ENCODE measurements at places on chromosomes 12 and 14.
A peak's percentile ranks its signal among the peaks of the same experiment; 100 is the strongest.

- DNase-seq, result peak; percentile 55
Measured at GRCh38 chr12:3727877-3728632, 24.9 kb downstream of the CRACR2A start.

GRCh38 chr14:42214981-42215491 is 608.4 kb downstream of the LRFN5 start:
- no peak for DNase-seq

- DNase-seq, result no peak
Measured at GRCh38 chr12:91133871-91134270, 22.6 kb upstream of the LUM start.

DNA sequence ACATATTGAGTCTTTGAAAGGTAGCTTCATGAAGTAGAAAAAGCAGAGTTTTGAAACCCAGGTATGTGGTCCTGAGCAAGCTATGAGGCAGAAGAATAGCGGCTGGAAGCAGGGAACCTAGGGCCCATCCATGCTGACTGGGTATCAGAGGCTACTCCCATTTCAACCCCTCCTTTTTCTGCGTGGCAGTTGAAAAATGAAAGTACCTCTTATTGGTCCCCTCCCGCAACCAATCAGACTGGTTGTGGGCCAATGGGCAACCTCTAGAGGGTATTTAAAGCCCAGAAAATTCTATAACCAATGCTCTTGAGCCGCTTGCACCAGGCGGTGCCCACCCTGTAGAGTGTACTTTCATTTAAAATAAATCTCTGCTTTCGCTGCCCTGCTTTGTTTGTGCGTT is 1.6 kb upstream of the SNRPF start:
- no peak for DNase-seq

- no peak for DNase-seq
Measured at GRCh38 chr12:130266751-130267150, 70.9 kb upstream of the PIWIL1 start.

- no peak for DNase-seq
Measured at GRCh38 chr12:23640754-23641153, 308.7 kb downstream of the SOX5 start.

- DNase-seq, result no peak
Measured at GRCh38 chr12:131922772-131923171, 6.3 kb upstream of the PUS1 start.

GRCh38 chr12:74317078-74317601 is 220.5 kb upstream of the ATXN7L3B start:
- no peak for DNase-seq

- DNase-seq, result no peak
Measured at GRCh38 chr14:52829527-52830185, 38.2 kb upstream of the GNPNAT1 start.

GRCh38 chr12:119113496-119113986 is 65.2 kb upstream of the HSPB8 start:
- no peak for DNase-seq

DNA sequence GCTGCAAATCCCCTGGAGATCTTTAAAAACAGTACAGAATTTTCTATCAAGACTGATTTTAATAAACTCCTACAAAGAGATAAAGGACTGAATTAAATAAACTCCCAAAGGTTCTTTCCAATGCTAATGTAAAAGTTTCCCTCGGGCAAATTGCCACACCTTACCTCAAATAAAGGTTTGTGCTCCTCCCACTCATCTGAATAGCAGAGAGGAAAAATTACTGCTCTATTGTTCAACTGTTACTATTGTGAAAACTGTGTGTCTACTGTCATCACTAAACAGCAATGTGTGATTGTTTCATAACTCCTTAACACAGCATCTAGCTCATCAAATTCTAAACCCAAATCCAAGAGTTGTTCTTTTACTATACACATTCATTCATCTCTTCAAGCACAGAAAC is 3.2 kb downstream of the SPTLC2 start:
- DNase-seq, result no peak

- DNase-seq, result no peak
Measured at GRCh38 chr12:1013618-1014489, 22.8 kb downstream of the ERC1 start.

GRCh38 chr12:106282457-106283097 is 20.0 kb upstream of the TCP11L2 start:
- peak; percentile 17 for DNase-seq

DNA sequence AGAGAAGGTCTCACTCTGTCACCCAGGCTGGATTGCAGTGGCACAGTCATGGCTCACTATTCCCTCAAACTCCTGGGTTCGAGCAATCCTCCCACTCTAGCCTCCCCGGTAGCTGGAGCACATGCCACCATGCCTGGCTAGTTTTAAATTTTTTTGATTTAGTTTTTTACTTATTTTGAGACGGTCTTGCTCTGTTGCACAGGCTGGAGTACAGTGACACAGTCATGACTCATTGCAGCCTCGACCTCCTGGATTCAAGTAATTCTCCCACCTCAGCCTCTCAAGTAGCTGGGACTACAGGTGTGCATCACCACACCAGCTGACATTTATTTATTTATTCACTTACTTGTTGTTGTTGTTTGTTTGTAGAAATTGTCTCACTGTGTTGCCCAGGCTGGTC is 22.2 kb upstream of the DIP2B start:
- DNase-seq, result no peak

DNA sequence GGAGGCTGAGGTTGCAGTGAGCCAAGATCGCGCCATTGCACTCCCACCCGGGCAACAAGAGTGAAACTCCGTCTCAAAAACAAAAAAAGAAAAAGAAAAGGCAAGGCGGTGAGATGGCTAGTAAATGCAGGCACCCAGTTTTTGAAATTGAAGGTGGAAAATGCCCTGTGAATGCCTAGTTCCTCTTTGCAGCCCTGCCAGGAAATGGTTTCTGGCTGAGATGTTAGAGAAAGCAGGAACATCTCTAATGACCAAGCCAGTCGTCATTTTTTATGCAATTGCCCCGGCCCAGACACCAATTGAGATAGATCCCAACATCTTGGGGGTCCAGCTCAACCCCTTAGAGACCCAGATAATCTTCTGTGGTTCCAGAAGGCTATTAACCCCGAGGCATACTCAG is 17.0 kb downstream of the SLC8A3 start:
- no peak for DNase-seq

GRCh38 chr12:98405805-98406366 is 109.5 kb upstream of the TMPO start:
- DNase-seq, result no peak

GRCh38 chr12:6201213-6201608 is 1.0 kb downstream of the CD9 start:
- DNase-seq, result no peak

DNA sequence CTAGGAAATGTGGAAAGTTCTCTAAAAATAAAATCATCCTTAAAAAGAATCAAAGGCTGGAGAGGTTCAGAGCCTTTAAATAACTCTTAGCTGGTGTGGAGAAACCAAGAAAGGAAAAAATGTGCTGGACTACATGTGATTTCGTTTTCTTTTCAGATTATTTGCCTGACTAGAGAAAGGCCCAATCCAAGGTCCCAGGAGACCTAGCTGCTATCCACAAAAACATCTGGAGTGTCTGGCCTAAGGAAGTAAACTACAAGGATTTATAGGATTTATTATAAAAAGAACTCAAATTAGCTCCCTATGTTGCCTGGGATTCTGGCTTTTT is 774 bp upstream of the TMEM30B start:
- DNase-seq, result no peak

GRCh38 chr12:117067016-117067415 is 32.2 kb downstream of the TESC start:
- DNase-seq, result no peak

GRCh38 chr12:125406131-125406530 is 340.9 kb downstream of the AACS start:
- no peak for DNase-seq

DNA sequence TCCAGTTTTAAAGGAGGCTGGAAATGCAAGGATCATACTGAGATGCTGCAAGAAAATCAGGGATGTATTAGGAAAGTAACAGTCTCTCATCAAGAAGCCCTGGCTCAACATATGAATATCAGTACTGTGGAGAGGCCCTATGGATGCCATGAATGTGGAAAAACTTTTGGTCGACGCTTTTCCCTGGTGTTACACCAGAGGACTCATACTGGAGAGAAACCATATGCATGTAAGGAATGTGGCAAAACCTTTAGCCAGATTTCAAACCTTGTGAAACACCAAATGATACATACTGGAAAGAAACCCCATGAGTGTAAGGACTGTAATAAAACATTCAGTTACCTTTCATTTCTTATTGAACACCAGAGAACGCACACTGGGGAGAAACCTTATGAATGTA is 24.5 kb downstream of the ZNF891 start:
- no peak for DNase-seq

- DNase-seq, result no peak
Measured at GRCh38 chr14:93947282-93947681, 20.1 kb downstream of the FAM181A start.

- DNase-seq, result no peak
Measured at GRCh38 chr12:109833307-109834189, at the start of gene TRPV4. TRPV4 (minus strand) TSS chr12:109833398; CDS start chr12:109814796, 18,602 bp downstream.

- DNase-seq, result no peak
Measured at GRCh38 chr14:64550621-64551333, 1.0 kb downstream of the PPP1R36 start.

DNA sequence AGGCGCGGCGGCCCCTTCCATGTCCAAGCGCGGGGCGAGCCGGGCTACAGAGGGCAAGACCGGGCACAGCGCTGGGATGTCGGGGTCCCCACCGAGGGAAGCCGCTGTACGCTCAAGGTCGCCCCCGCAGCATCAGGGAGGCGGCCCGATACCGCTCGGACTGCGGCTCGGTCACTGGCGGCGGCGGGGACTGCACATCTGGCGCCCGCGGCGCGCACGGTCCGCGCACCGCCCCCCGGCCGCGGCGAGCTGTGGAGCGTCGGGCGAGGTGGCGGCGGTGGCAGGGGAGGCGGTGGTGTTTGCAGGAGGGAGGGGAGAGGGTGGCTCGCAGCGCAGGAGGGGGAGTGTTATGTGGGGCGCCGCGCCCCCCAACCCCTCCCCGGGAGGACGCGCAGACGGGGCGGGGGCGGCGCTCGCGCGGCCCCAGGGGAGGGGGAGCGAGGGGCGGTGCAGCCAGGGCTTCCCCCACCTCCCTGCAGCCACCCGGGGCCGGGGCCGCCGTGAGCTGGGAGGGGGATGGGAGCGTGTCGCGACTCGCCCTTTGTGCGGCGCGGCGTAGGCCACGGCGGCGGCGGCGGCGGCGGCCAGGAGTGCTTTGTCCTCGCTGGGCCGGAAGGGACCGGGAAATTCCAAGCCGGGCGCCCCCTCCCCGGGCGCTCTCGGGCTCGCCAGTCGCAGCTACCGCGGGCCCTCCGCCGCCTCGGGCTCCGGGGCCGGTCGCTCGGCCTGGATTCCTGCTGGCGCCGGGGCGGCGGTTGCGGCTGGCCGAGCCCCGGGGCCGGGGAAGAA is at the start of gene NUAK1:
Gene NUAK1 (minus strand): TSS at position 322 of the 789 bp plus-strand sequence. CDS start 301 bp downstream, at position 21.
- peak; percentile 16 for DNase-seq

DNA sequence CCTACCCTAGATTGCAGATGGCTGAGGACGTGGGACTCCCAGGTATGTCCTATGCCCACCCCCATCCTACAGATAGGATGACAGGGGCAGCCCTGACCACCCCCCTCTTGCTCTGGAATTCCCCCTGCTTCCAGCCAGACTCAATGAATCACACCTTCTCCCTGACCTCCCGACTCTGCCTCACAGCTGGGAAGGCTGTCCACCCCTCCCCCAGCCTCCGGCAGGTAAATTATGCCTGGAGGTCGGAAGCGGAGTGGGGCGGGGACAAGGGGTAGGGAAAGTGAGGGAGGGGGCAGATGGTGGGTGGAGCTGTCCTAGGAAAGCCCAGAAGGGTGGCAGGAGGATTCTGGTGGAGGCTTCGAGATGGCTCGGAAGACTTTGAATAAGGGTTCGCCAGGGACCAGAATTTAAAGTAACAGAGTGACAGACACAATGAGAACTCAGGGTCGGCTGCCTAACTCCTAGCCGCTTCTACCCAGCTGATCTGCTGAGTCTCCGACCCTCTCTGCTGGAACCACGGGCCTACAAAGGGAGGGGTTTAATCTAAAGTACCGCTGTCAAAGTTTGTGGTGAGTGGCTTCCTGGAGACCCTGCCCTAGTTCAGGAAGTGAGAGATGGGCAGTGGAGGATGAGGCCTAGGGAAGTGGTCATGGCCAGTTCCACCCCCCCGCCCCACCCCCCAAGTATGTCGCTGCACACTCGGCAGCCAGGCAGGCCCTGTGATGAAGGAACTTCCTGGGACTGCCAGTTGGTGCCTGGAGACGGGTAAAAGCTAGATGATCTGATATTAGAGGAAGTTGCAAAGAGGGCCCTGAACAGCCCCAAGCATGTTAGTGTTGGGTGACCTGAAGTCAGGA is 4.2 kb downstream of the PLEKHG3 start:
- no peak for DNase-seq

GRCh38 chr12:109494348-109494881 is 17.0 kb downstream of the UBE3B start:
- DNase-seq, result no peak

DNA sequence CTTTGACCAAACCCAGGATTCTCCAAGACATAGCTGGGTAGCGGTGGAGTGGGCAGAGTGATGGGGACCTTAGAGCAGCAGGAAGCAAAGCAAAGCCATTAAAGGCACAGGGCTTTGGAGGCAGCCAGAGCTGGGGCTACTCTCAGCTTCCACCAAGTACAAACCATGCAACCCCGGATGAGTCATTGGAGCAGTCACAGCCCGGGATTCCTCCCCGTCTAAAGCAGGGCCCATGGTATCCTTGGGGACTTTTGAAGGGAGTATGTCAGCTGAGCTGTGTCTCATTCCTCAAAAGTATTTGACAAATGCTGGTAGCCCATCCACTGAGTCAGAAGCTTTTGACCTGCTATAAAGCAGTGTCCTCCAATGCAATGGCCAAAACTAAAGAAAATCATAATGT is 9.7 kb upstream of the IFI27 start:
- no peak for DNase-seq

DNA sequence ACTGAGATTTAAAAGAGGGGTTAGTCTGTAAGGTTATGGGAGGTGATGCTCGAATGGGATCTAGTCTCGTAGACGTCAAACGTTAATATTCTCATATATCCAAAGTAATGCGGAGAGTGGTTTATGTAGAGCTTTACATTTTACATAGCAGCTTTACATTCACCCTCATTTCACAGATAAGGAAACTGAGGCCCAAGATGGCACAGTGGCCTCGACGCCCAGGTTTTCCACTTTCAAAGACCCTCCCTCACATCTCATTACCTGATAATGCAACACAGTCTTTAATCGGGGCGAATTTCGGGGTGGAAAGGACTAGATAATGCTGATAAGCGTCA is 450 bp upstream of the TDG start:
- no peak for DNase-seq

DNA sequence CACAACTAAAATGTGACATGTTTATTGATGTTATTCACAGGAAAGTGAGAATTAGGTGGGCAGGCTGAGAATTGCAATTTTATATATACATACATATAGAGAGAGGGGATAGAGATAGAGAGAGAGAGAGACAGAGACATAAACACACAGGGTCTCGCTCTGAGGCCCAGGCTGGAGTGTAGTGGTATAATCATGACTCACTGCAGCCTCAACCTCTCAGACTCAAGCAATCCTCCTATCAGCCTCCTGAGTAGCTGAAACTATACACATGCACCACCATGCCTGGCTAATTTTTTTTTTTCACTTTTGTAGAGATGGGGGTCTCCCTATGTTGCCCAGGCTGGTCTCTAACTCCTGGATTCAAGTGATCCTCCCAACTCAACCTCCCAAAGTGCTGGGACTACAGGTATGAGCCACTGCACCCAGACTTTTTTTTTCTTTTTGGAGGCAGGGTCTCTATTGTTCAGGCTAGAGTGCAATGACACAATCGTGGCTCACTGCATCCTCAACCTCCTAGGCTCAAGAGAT is 49.1 kb downstream of the R3HDM2 start:
- DNase-seq, result no peak

Measured in T-cell (primary cell).